Astrocyte of the spinal cord (primary cell): ENCODE measurements at places on chromosomes 7 and 10.

DNA sequence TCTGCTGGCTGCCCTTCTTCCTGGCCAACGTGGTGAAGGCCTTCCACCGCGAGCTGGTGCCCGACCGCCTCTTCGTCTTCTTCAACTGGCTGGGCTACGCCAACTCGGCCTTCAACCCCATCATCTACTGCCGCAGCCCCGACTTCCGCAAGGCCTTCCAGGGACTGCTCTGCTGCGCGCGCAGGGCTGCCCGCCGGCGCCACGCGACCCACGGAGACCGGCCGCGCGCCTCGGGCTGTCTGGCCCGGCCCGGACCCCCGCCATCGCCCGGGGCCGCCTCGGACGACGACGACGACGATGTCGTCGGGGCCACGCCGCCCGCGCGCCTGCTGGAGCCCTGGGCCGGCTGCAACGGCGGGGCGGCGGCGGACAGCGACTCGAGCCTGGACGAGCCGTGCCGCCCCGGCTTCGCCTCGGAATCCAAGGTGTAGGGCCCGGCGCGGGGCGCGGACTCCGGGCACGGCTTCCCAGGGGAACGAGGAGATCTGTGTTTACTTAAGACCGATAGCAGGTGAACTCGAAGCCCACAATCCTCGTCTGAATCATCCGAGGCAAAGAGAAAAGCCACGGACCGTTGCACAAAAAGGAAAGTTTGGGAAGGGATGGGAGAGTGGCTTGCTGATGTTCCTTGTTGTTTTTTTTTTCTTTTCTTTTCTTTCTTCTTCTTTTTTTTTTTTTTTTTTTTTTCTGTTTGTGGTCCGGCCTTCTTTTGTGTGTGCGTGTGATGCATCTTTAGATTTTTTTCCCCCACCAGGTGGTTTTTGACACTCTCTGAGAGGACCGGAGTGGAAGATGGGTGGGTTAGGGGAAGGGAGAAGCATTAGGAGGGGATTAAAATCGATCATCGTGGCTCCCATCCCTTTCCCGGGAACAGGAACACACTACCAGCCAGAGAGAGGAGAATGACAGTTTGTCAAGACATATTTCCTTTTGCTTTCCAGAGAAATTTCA lies 1.7 kb downstream of the ADRB1 start:
- no peak for DNase-seq

DNA sequence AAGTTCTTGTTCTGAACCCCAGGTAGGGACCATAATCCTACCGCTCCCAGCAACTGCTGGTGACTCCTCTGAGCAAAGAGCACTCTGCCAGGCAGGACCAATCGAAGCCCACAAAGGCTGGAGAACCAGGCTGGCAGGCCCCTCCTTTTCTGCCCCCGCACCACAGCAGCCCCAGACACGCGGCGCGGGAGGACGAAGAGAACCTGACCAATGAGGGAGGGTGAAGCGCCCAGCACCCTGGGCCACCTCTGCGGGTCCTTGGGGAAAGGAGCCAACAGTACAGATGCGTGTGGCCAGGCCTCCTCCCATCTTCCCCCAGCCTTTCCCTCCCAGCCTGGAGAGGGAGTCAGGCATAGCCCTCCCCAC lies 25.9 kb downstream of the CTBP2 start:
- no peak for DNase-seq

DNA sequence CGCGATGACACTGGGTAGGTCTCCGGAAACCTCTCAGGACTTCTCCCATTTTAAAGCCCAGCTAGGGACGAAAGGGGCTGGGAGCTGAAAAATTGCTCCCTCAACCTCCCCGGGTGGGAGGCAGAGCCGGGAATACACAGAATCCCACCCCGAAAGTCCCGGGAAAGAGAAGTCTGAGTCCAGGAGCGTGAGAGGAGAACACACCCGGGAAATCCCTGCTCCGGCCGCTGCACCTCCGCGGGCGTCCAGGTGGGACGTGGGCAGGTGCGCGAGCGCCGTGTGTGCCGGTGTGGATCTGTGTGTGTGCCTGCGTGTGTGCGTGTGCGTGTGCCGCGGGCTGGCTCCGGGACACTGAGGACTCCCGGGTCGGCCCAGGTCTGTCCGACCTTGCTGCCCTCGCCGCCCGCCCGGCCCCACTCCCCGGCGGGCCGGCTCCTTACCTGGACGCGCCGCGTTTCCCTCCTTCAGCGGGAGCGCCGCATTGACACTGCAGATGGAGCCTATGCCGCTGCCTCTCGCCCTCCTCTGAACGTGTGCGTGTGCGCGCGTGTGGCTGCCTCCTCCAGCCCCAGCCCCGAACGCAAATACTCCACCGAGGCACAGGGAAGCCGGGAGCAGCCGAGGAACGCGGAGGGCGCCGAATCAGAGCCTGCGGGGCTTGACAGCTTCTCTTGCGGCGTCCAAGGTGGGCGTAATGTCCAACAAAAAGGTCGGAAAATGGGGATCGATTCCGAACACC lies at the start of gene PLXNA4:
Gene PLXNA4, minus strand, starts transcription at position 489 of the 739 bp plus-strand sequence. CDS start 67,777 bp downstream, outside the sequence.
- no peak for DNase-seq

DNA sequence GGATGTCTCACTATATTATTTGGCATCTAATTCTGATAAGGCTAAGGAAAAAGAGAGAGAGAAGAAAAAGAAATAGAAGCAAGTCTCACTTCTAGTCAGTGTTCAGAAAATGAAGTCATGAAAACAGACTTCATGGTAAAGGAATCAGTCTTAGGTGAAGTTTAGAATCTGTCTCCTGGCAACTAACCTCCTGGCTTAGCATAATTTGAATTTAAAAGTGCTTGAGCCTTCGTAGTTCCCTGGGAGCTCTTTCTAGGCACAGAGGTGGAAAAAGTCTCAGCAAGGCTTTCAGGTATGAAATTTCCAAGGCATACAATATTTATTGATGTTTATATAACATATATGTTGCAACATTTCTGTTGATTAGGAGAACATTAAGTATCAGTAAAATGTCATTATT lies 10.4 kb downstream of the CHRM2 start:
- DNase-seq = no peak

- DNase-seq = no peak
Observed at GRCh38 chr7:122467661-122468449, 163.3 kb upstream of the FEZF1 start.
